ENCODE measurements at places on chromosomes 5 and 9. TPM values are rescaled to one million over a fixed set of nuclear protein-coding genes. Genes with fewer than 3 reads are reported as not detected.

CORO2A gene
- 0.73 TPM for total RNA-seq

CCNB1 gene
- total RNA-seq = 46.4 TPM

LHX6 gene
- not detected for total RNA-seq

C9orf152 gene
- total RNA-seq = not detected

CBY3 gene
- not detected for total RNA-seq

SLC36A3 gene
- not detected for total RNA-seq

PTGDS gene
- 11.1 TPM for total RNA-seq

TSSK1B gene
- 0.46 TPM for total RNA-seq

TLE1 gene
- total RNA-seq = 34.3 TPM

All from smooth muscle cell of the pulmonary artery (primary cell).